Fibroblast of pulmonary artery (primary cell): ENCODE measurements at places on chromosomes 11 and 22.

DNA sequence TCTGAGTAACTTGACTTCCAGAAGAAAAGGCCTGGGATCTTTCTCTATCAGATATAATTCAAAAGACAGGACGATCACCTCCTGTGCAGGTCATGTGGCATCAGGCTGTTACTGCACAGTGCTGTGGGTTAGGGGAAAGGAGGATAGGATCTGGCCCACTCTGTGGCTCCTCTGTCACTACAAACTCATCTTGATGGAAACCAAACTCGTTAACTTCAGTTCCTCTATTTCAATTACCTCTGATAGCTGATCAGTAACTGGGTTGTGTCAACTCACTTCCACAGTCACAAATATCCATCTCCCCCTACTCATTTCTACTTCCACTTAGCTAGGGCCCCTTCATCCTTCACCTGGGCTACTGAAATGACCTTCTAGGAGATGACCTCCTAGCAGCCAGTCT lies 95.2 kb downstream of the RCN1 start:
- DNase-seq: no peak

DNA sequence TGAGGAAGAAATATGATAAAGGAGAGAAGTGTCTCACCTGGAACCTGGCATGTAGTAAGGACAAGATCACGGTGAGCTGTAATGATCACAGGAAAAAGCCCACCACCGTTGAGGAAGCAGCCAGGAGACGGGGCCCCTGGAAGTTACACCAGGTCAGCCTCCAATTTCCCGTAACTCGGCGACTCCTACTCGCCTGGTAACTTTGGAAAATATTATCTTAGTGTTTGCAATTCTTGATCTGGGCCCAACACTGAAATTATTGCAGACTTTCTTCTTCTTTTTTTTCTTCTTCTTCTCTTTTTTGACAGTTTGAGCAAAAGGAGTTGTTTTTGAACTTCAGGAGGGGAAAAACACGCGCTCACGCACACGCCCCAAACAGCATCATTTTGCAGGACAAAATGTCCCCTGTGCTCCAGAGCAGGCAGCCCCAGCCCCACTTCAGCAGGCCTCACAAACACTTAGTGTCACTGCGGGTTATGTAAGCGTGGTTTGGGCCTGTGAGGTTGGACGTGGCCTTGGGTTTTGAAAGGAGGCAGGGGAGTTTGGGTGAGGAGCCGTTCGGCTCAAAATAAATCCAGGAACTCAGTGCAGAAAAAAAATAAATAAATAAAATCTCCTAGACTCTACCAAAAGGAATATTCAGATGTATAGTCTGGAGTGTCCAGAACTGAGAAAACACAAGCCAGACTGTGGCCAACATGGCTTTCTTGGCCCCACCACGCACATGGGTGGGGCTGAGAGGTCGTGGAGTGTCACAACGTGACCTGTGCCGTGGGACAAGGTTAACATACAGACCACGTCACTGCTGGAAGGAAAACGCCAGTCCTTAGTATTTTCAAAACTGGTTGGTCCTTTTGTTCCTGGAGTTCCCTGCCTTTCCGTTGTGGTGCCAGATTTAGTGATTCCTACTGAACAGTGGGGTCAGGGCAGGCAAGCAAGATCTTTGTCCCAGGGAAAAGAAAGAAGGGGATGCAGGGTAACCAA lies 26.3 kb upstream of the MN1 start:
- no peak for DNase-seq

DNA sequence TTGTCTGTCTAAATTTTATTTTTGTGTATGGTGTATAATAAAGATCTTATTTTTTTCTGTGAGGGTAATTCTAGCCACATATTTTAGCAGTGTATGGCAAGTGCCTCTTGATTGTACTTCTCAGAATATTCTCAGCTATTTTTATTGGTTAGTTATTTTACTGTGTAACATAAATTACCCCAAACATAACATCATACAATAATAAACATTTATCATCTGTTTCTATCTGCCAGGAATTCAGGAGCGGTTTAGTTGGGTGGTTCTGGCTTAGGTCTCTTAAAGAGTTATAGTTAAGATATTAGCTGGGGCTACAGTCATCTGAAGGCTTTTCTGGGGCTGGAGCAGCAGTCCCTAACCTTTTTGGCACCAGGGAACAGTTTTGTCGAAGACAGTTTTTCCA lies 47.8 kb downstream of the PPFIBP2 start:
- no peak for DNase-seq

- DNase-seq: no peak
Observed at GRCh38 chr22:33835265-33835664, 85.0 kb downstream of the LARGE1 start.

DNA sequence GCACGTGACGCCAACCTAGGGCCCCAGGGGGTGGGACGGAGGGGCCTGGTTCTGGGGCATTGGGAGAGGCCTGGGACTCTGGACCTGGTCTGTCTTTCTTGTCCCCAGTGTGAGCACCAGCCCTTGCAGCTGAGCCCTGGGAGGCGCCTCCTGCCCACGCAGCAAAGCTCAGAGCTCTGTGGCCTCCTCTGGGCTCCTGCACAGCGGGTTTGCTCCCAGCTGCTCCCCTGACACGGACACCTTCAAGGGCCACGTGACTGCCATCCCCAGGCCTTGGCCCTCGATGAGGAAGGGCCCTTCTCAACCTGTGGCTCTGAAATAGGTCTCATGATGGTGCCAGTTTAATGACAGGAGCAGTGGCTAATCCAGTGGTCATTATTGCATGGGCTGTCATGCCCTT lies 31.5 kb upstream of the CCDC188 start:
- DNase-seq: no peak

GRCh38 chr11:86991341-86991740 lies 36.1 kb upstream of the FZD4 start:
- no peak for DNase-seq

DNA sequence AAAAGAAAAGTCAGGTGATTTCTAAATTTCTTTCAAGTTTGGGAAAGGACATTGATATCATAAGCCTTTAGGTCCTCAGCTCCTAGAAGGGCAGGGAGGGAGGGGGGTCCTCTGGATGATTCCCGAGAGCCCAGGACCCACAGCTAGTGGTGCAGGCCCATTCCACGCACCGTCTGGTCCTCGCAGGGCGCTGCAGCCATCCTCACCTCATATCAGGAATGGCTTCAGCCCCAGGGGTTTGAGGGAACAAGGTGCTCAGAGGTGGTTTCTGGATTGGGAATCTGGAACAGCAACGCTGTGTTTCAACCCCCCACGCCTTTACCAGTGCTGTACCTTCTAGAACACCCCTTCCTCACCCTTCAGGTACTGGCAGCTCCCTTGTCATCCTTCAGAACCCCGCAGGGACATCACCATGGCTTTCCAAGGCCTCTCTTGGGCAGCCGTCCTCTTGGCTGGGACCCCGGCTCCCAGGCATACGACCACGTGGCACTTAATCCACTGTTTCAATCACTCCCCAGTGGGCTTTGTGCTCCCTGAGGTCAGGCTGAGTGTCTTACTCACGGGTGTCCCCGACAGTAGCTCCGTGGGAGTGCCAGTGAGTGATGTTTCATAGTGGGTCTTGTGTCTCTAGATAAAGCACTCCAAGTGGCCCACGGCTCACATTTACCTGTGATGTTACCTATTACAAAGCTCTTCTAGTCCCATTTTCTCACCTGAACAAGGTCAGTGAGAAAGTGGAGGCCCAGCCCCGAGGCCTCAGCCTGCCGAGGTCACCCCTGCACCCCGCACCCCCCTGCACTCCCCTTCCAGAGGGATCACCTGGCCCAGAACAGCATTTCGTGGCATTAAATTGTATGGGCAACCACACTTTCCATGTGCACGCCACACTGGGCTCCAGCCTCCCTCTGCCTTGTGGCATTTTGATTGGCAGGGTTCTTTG lies 93.9 kb downstream of the MORC2 start:
- DNase-seq: no peak

DNA sequence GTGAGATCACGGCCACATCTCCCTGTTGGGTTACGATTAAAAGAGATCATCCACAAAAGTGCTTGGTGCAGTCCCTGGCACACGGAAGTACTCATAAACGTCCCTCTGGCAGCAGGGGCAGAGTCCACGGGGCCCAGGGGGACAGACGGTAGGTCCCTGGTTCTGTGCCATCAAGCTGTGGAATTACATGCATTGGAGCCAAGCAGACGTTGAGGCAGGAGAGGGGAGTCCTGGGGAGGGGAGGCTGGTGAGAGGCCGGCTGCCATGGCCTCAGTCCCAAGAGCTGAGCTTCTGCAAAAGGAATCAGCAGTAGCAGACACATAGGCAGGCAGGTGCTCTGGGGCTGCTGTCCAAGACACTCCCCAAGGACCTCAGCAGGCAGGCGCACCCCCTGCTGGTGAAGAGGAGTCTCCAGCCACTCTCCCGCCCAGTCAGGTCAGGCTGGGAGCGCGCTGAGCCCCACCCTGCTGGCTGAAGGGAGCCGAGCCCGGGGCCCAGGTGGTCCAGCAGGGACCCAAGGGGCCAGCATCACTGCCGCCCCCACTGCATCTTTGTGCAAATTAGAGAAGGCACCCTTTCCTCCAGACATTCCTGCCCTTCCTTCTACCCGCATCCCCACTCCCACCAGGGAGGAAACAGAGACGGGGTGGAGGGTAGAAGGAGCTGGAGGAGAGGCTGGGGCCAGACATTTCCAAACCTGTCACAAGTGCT lies 7.6 kb upstream of the KCTD17 start:
- DNase-seq: peak; percentile 63

- no peak for DNase-seq
Observed at GRCh38 chr22:21714059-21714770, 21.4 kb downstream of the YPEL1 start.

- no peak for DNase-seq
Observed at GRCh38 chr11:5691964-5692361, 2.4 kb downstream of the TRIM22 start.

- no peak for DNase-seq
Observed at GRCh38 chr22:26547426-26547825, 35.2 kb upstream of the TFIP11 start.
